ENCODE measurements at places on chromosomes 4 and X.

DNA sequence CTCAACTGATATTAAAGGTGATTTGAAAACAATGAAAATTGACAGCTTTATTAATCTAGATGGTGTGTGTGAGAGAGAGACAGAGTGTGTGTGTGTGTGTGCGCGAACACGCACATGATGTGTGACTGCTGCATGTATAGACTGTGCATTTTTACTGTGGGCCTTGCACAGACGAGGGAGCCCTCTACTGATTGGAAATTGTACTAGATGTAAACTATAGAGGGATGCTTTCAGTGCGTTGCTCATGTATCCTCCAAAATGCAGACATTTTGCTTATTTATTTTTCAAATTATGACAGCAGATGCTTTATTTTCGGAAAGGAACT is 168.4 kb upstream of the GK2 start:
- DNase-seq: peak; percentile 14

- no peak for DNase-seq
Measured at GRCh38 chr4:144295286-144295995, 154.9 kb upstream of the GYPA start.

DNA sequence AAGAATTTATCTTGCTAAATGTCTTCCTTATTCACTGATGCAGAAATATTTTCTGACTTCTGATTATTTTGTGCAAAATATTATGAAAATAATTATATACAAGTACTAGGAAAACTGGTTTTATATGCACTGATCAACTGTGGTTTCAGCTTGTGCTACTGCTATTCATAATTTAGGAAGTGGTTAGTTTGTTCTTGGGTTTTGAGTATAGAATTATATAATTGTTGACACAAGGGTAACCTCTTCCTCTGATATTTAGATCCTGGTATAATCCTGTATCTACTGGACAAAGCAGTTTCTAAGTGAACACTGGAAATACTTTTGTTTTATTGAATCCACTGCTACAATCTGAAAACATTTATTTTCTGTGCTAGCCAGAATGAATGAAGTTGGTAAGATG is 182.8 kb downstream of the PDGFC start:
- no peak for DNase-seq

GRCh38 chr4:6272863-6273660 is 3.4 kb downstream of the WFS1 start:
- DNase-seq: no peak

DNA sequence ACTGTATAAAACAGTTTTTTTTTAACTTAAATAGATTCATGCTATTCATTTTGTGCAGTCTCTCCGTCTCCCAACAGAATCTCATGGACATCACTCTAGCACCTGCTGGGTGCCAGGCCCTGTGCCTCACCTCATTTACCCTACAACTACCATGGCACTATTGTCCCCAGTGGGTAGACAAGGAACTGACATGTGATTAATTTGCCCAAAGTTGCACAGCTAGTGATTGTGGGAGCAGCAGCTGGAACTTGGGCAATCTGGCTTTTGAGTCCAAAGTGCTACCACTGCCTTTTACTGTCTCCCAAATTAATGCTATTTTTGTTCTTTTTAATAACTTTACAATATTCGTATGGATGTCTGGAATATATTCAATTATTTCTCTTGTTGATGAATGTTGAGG is 11.2 kb upstream of the PGRMC2 start:
- DNase-seq: no peak

GRCh38 chrX:131778269-131779218 is 234.7 kb downstream of the OR13H1 start:
- DNase-seq: no peak

- DNase-seq: peak; percentile 33
Measured at GRCh38 chr4:78953769-78954666, 14.8 kb upstream of the PAQR3 start.

GRCh38 chr4:99710681-99711345 is 53.2 kb upstream of the C4orf54 start:
- DNase-seq: no peak

GRCh38 chr4:139655116-139655515 is 10.5 kb upstream of the MGST2 start:
- peak; percentile 18 for DNase-seq

DNA sequence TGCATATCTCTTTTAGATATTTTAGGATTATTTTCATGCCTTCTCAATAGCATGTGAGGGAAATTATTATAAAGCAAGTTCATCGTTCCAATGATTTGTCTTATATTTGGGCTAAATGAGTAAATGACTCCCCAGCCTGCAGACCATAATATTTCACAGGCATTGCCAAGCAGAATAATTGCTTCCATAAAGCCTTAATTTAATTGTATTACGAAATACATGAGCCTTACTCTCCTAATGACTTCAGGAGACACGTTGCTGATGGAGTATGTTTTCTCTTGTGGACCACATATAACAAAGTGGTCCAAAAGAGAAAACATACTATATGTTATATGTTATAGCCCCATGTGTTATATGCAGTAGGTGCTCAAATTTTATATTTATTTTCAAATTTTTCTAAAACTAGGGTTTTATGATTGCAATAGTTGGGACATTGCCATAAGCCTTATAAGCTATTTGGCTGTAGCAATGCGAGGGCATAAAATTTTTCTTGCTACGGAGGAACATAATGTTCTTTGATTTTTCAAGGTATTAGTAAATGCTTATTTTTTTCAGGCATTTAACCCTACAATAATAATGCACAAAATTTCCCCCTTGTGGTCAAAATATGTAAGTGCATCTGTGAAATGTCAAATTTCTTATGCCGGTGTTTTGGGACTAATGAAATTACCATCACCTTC is 26.2 kb upstream of the TMPRSS11D start:
- no peak for DNase-seq

DNA sequence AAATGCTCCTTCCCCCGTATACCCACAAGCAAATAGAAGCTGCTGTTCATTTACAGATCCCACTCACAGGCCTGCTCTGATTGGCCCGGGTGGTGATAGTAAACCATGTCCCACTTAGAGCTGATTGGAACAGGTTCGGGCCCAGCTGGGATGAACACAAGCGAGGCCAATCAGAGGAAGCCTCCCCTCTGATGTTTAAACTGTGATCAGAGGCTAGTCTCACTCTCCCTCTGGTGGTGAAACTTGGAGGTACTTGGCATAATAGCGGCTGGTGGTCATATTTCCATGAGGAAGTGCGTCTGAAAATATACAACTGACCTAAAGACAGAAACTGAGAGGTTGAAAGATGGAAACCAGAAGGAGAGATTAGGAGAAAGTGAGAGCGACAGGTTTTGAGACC is 51.5 kb upstream of the TRPC3 start:
- no peak for DNase-seq

DNA sequence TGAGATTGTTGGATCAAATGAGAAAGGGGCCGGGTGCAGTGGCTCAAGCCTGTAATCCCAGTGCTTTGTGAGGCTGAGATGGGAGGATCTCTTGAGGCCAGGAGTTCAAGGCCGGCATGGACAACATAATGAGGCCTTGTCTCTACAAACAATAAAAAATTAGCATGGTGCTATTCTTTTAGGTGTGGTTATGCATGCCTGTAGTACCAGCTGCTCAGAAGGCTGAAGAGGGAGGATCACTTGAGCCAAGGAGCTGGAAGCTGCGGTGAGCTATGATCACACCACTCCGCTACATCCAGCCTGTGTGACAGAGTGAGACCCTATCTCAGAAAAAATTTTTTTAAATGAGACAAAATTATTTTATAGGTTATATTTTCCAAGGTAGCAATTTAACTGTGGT is 49.7 kb upstream of the TMEM150C start:
- no peak for DNase-seq

DNA sequence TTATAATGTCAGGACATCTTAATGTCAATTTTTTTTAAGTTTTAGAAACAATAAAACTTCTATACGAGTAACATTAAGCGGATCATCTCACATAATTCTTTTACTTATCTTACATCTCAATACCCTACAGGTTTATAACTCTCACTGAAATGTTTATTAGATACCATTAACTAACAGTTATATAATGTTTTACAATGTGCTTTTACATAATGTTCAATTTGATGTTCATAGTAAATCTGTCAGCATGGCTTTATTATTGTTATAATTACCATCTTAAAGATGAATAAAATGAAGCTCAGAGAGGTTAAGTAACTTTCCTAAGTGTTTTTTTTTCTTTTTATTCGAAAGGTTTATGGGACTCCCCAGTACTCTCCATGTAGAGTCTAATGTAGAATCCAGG is 33.9 kb upstream of the WDFY3 start:
- DNase-seq: no peak

- peak; percentile 87 for DNase-seq
Measured at GRCh38 chr4:139453041-139453370, 915 bp upstream of the RAB33B start.

DNA sequence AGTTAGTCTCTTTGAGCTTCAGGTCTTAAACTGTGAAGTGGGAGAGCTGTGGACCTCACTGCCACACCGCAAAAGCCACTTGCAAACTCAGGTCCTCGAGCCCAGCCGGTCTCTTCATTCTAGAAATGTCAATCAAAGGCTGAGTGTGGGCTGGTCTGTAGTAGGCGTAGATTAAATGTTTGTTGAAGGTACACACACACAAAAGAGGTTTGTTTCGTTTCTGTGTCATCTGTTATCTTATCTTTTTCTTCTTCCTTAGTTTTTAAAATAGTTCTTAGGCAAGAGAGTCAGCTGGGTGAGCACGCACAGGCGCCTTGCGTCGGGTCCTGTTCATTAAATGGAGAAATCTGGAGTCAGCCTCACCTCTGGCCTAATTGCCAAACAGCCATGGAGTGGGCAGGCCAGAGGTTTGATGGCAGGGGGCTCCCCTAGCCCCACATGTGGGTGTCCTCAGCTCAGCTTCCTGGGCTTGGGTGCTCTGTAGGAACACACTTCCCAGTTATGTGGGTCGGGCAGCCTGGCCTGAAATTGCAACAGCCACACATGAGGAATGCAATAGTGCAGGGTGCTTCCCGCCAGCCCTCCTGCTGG is 836 bp upstream of the PSAPL1 start:
- no peak for DNase-seq

- DNase-seq: no peak
Measured at GRCh38 chrX:16639966-16640365, 10.0 kb upstream of the S100G start.

DNA sequence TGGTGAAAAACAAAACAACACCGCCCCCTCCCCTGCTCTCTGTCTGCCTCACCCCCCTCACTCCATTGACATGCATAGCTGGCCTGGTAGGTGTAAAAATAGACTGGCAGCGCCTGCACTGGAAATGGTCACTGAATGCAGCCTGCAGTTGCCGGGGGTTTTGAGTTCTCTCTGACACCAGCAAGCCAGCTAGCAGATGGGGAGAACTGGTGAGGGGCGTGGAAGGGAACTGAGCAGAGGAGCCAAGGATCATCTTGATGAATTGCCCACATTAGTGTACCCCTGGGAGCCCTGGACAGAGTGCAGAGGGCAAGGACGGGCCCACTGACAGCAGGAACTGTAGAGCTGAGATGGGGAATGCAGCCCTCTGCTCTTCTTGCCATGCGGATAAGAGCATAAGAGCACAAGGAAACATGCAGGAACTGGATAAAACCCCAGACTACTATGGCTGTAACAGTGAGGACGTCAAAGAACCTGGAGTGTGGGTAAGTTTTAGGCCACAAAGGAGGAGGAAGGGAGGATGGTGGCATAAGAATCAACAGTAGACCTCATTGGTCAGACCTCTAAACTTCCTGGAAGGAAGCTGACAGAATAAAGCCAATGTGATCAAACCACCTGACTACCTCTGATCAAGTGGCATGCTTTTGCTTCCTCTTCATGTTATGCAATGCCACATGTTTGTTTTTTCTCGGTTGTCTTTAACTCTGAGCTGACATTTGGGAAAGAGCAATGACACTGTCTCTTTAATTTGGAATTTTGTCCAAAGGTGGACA is 96.3 kb downstream of the ANK2 start:
- no peak for DNase-seq

DNA sequence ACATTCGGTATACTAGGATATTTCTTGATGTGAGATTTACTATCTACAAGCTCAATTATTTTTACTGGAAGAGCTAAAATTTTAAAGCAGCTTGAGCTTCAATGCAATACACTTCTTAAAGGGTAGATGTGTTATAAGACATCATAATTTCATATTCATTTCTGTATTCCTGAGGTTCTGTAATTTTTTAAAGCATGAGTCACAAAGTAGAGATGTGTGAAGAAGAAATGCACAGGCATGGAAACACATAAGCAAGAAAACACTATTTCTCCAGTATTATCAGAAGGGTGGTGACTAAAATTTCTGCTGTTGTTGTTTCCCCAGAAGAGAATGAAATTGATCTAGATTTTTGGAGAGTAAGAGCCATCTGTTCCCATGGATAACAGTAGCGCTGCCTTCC is 72.6 kb downstream of the INPP4B start:
- no peak for DNase-seq

- DNase-seq: no peak
Measured at GRCh38 chrX:118345045-118345463, 852 bp upstream of the WDR44 start.

DNA sequence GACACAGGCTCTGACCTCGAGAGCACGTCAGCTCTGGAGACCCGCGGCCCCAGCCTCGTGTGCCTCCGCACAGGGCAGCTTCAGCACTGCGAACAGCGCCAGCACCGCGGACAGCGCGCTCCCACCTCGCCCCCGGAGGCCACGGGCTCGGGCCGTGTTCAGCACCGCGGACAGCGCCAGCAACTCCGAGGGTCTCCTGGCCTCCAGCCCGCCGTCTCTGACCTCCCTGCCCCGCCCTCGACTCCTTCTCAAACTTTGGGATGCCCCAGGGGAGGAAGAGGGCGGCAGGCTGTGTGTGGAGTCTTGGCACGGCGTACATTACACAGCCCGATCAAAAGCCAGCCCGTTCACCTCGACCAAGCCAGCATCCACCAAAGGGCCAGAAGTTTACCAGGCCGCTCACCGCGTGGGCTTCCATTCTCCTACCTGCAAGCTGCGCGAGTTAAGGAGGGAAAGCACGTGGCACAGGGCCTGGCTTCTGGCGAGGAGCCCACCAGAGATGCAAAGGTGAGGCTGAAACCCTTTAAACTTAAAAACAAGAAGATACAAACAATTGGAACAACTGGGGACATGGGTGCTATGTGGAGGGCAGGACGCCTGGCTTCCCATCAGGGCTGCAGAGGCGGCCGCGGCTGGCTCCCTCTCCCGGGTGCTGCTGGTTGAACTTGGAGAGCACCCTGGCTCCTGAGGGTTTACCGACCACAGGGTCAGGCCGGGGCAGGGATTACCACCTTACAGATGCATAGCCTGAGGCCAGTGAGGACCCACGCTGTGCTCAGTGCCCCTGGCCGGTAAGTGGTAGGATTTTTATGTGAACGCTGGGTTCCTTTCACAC is 4.5 kb upstream of the NKX1-1 start:
- no peak for DNase-seq

DNA sequence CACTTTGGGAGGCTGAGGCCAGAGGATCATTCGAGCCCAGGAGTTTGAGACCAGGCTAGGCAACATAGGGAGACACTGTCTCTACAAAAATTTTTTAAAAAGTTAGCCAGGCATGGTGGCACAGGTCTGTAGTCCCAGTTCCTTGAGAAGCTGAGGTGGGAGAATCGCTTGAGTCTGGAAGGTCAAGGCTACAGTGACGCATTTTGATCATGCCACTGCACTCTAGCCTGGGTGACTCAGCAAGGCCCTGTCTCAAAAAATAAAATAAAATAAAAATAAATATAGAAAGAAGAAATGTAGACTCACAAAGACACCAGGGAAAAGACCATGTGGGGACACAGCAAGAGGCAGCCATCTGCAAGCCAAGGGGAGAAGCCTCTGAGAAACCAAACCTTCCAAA is 42.3 kb upstream of the SLC7A3 start:
- DNase-seq: no peak

Measured in NCI-H526 treated with DMSO at 0.1 percent for 48 hours (cell line).